NCI-H345 (cell line): ENCODE measurements at places on chromosomes 11 and 22.

- no peak for DNase-seq
Observed at GRCh38 chr11:48003926-48004325, 23.6 kb downstream of the PTPRJ start.

GRCh38 chr11:90803366-90803765, 580.5 kb upstream of the CHORDC1 start:
- no peak for DNase-seq

DNA sequence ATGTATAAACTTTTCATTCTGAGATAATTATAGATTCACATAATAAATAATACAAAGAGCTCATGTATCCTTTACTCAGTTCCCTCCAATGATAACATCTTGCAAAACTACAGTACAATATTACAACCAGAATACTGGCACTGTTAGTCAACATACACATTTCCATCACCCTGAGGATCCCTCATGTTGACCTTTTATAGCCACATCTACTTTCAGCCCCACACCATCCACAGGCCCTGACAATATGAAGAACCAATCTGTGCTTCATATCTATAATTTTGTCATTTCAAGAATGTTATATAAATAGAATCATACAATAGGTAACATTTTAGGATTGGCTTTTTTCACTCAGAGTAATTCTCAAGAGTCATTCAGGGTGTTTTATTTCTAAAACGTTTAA, 115.5 kb downstream of the MRTFA start:
- DNase-seq = no peak

- no peak for DNase-seq
Observed at GRCh38 chr11:86755146-86755545, 45.2 kb upstream of the PRSS23 start.

DNA sequence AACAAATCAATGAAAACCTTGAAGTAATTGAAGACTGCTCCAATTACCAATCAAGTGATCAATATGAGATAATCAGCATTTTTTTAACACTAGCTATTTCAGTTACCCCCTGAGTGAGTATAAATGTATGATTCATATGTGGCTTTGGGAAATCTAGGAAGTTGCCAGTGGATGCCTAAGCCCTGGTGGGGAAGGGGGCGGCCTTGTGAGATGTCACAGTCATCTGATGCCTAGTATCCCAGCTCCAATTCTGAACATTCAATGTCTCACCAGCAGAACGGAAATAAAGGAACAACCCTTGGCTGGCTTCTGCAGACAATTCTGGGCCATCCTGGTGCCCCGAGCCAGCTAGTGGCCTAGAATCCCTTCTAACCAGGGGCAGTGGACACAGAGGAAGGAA, 58.5 kb upstream of the TIMP3 start:
- no peak for DNase-seq

GRCh38 chr11:116420030-116420429, 352.8 kb downstream of the BUD13 start:
- no peak for DNase-seq

GRCh38 chr11:64153812-64154211, 12.1 kb downstream of the MACROD1 start:
- no peak for DNase-seq

DNA sequence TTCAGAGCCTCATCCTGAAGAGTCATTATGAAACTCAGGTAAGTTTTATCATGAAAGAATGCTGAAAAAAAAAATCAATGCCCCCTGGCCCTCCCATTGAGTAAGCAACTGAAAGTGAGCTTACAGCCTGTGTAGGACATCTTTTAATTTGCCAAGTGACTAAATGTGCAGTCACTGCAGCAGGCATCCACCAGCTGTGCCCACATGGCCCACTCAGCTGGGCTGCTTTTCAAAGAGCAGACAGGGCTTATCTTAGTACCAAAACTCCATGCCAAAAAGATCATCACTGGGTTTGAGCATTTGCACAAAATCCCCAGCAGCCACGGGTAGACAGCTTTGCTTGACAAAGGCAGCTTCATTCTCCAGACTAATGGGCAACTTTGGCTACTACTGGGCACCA, 709.7 kb downstream of the NTM start:
- DNase-seq = no peak

DNA sequence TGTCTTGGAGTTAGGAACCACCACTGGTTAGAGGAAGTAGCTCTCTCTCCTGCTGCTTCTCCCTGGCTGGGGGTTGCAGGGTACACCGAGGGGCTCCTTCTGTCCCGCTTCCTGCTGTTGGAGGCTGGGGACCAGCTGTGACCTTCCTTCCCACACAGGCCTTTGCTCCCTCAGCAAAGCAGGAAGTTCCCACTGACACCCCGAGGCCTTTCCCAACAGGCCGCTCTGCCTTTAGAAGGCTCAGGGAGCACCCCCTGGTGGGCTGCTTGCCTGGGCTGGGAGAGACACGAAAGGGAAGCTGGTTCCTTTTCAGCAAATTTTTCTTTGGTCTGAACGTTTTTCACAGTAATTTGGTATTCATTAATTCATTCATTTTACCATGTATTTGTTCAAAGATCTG, 527.9 kb upstream of the B3GAT1 start:
- peak; percentile 18 for DNase-seq

DNA sequence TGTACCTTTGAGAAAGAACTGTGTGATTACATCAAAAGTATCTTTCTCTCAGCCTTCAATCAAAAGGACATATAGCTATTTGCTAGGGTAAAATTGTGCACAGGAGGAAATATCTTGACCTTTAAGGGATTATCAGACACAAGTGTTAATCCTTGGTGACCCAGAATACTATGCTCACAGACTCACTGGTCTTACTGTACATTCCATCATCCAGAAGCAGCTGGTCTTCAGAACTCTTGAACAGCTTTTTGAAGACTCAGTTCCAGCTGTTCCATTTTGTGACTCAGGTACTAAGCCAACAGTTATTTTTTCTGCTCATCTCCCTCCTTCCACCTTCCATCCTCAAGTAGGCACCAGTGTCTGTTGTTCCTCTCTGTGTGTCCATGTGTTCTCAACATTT, 19.8 kb downstream of the ZBED5 start:
- no peak for DNase-seq

DNA sequence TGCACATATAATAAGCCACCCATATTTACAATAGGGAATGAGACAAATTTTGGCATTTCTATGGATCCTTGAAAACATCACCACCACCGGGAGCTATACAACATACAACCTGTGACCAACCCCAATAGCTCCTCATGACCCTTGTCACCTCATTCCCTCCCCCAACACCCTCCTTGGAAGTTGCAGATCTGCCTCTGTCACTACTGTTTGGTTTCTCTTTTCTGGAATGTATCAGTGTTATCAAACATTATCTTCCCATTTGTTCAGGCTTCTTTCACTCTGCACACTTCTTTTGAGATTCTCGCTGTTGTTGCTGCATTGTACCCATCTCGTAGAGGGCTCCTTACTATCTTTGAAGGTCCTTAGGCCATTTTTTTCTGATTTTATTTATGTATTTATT, 75.6 kb downstream of the ZNF280B start:
- DNase-seq = no peak

DNA sequence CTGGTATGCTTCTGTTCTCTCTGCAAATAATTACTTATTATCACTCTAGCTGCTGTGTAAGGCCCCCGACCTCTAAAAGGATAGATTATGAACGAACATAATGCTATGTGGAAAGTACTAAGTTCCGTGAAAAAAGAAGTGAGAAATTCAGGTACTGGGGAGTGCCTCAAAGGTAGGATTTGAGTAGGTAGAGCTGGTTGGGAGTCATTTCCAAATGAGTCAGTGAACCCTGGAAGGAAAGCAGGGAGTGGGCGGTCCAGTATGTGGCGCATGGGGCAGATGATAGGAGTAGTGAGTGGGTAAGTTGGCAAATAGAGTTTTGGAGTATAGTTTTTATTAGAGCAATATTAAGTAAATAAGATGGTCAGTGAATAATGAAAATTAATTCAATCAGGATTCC, 2.4 kb downstream of the ZC3H12C start:
- no peak for DNase-seq

DNA sequence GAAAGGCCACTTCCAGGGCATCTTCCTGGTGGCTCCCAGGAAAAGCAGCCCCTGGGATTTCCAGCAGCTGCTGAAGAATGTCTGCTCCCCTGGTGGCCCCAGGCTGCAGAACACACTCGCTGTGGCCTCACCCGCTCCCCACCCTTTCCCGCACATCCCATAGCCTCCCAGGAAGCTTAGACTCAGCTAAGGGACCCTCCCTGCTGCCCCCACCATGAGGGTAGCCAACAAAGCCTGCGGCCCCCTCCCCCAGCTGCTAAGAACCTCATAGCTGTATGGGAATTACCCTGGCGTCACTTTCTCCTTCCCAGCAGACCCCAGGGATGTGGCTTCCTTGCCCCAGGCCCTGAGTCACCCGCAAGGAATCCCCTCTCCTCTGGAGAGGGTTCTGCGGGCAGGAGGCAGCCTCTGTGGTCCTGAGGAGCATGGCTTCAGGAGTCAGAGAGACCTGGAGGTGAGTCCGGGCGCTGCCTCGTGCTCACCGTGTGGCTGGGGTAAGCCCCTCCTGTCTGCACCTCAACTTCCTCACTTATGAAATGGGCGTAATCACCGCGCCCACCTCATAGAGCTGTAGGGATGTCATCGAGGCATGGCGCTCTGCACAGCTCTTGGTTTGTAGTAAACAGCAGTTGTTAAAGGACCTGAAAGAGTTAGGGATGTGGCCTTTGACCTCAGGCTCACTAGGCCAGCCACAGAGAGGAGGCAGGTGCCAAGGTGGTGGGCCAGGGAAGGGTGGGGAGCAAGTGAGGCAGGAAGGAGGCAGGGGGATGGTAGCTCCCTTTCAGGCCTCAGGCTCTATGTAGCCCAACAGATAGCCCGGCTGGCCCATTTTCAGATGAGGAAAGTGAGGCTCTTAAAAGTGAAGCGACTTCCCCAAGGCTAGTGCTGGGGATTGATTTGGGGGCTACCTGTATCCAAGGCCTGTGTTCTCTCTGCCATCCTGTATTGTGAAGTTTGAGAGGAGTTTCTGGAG, 71.2 kb downstream of the LRRC32 start:
- no peak for DNase-seq
